ENCODE measurements at places on chromosomes 11 and 22.
A peak's percentile ranks its signal among the peaks of the same experiment; 100 is the strongest.

DNA sequence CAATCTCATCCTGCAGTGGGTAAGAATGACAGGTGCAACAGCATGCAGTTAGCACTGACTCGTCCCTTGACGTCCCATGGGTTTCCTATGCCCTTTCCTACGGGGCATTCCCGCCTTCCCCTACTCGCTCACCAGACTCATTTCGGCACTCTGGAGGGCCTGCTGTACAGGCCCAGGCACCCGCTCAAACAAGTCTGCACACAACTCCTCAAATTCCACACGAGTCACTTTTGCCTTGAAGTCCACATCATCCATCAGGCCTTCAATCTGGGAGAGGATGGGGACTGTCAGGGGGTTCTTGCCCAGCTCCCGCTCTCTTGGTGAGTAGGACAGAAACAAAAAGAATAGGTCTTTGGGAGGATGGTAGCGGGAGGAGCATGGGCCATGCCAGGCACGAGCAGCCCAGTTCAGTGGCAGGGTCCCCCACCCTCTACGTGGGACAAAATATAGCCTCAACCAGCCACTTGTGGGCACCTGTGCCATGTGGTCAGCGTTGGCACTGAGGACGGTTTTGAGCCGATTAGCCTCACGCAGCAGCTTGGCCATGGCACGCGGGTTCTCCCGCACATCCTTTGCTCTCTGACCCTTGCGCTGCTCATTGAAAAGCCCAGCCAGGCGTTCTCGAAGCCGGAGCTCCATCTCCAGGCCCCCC is 4.7 kb downstream of the HYOU1 start:
- DNase-seq: peak; percentile 57

- no peak for DNase-seq
These were observed 83.6 kb upstream of the CRTAM start for GRCh38 chr11:122754553-122755322.

DNA sequence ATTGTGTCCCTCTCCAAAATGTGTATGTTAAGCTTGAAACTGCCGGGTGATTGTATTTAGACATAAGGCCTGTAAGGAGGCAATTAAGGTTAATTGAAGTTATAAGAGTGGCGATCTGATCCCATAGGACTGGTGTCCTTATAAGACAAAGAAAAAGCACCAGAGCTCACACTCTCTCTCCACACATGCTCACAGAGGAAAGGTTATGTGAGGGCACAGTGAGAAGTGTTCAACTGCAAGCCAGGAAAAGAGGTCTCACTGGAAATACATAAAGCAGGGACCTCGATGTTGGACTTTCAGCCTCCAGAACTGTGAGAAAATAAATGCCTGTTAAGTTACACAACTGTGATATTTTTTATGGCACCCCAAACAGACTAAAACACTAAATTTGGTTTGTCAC is 1233.8 kb upstream of the CNTN5 start:
- no peak for DNase-seq

GRCh38 chr11:111663820-111664219 is 61.6 kb downstream of the SIK2 start:
- no peak for DNase-seq

- no peak for DNase-seq
These were observed 125.5 kb upstream of the NECTIN1 start for GRCh38 chr11:119854521-119854920.

- no peak for DNase-seq
These were observed 1085.3 kb downstream of the DLG2 start for GRCh38 chr11:84541731-84542340.

- DNase-seq: no peak
These were observed 699.1 kb downstream of the KCNA4 start for GRCh38 chr11:29317694-29318093.

DNA sequence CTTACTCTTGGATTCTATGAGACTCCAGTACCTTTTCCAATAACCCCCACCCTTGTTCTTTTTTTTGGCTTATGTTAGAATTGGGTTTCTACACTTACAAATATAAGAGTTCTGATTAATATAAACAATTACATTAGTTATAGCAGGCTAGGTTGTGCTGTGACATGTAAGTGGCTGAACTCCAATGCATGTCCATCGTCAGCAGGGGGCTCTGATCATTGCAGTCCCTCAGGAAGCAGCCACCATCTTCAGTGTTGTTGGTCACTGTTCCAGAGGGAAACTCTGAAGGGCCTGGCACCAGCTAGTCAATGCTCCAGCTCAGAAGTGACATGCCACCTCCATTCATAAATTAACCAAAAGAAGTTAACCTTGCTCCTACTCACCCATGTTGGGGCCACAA is 5.6 kb downstream of the LIPT2 start:
- no peak for DNase-seq

DNA sequence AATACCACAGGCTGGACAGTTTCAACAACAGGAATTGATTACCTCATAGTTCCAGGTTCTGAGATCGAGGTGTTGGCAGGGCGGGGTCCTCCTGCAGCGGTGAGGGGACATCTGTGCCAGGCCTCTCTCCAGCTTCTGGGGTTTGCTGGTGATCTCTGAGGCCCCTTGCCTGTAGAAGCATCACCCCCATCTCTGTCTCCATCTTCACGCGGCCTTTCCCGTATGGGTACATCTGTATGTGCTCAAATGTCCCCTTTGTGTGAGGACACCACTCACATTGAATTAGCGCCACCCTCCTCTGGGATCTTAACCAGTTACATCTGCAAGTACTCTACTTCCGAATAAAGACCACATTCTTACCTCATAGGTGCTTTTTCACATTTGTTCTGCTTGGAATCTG is 1029.9 kb downstream of the BRD1 start:
- DNase-seq: no peak

DNA sequence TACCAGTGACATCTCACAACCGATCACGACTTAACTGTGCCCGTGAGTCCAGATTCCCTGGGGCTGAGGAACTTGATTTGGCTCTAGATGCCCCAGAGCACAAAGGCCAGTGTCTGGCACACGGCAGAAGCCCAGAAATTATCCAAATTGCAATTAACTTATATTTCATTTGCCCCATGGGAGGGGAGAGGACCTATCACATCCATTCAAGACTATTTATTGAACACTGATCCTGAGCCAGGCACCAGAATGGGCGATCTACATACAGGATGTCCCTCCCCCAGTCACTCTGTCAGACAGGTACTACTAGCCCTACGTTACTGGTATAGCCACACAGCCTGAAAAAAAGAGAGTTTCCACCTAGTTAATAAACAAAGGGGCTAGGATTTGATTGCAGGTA is 5.1 kb downstream of the DNAL4 start:
- DNase-seq: no peak

DNA sequence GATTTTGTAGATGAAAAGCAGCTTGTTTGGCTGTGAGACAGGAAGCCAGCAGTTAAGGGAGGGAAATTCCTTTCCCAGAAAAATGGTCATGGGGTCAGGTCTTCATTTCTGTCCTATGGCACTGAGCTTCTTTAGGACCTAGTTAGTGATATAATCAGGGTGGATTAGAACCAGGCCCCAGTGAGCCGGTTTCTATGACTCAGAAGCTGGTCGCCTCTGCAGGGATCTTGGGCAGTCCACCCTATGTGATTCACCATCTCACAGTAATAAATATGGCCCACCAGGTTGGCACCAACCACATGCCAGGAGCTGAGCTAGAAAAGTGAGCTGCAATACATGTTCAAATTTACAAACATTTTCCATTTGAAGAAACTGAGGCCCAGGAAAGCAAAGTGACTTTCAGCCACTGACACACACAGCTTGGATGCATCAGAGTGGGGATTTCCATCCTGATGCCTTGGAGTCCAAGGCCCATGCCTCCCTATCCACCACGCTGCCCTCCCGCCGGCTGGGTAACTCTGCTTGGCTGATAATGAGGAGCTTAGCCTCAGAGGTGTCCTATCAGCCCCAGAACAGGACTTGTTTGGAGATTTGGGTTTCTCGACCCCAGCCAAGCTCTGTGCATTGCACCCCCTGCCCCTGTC is 42.0 kb downstream of the CD82 start:
- peak; percentile 37 for DNase-seq

DNA sequence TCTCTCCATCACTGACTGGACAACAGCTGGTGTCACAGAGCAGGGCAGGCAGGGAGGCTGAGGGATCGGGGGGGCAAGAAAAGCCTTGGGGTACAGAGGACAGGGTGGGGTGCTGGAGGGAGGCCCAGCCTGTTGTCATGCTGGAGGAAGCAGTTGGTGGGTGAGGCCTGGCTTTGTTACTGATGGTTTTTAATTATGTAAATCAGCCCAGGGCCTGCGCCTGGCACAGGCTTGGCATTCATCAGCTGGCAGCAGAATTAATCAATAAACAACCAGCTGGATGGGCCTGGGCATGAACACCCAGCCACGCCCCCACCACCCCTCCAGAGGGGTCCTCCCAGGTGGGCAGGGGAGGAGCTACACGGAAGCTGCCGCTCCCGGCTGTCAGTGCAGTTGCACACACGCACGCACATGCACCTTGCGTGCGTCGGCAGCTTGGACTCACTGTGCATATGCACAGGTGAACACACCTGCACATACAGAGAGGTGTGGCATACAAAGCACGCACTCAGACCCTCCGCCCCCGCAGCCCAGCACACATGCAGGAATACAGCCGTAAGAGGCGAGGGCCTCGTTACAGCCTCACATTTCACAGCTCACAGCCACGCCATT is 21.3 kb upstream of the ELFN2 start:
- DNase-seq: no peak

DNA sequence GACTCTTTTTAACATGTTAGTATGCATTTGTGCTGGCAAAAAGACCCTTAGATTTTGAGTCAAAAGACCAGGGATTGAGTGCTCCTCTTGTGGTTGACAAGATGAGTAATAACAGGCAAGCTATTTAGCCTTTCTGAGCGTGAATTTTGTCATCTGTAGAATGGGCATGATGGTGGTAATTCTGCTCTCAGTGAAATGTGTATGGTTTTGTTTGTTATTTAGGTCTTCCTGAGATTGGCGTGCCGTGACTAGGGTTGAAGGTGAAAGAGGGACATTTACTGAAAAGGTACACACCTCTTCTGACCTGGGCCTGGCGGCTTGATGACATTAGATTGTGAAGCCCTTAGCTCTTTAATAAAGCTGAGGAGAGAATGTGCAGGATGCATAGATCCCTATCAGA is 8.4 kb upstream of the CEP295 start:
- no peak for DNase-seq

DNA sequence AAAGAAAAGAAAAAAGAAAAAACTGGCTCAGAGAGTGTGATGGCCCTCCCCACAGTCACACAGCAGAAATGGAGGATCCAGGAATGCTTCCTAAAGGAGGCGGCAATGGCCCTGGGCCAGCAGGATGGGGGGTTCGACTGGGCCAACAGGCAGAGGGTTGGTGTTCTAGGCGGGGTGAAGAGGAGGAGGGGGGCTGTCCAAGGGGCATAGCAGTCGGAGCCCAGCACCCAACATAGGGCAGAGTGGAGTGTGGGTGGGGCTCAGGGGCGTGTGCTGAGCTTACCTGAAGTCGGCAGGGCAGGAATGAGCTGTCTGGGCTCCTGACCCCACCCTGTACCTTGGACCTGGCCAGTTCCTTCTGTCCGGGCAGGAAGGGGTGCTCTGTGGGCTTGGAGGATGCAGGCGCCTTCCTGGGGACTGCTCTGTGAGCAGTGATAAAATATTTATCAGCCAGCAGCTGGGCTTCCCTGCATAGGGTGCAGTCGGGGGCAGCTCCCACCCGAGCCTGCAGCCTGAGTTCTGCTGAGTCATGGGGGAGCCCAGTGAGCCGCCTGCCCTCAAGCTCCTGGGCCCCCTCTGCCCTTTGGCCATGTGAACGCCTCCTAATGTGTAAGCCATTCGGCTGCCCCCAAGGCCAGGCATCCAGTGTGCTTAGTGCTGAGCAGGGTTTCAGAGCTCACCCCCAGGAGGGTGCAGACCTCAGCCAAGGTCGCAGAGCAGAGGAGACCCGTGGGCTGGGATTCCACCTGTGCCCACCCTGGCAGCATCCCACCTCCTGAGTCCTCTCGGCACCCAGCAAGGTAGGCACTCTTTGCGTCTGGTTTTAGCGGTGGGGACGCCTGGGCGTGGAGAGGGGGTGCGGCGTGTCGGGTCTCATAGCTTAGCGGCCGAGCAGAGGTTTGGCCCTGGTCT is 25.3 kb upstream of the PRR5 start:
- DNase-seq: no peak

- DNase-seq: peak; percentile 31
These were observed at the start of gene SLC17A6 for GRCh38 chr11:22337596-22338485. Gene SLC17A6, plus strand, starts transcription at chr11:22338381. Its CDS starts 153 bp downstream, at chr11:22338534.

DNA sequence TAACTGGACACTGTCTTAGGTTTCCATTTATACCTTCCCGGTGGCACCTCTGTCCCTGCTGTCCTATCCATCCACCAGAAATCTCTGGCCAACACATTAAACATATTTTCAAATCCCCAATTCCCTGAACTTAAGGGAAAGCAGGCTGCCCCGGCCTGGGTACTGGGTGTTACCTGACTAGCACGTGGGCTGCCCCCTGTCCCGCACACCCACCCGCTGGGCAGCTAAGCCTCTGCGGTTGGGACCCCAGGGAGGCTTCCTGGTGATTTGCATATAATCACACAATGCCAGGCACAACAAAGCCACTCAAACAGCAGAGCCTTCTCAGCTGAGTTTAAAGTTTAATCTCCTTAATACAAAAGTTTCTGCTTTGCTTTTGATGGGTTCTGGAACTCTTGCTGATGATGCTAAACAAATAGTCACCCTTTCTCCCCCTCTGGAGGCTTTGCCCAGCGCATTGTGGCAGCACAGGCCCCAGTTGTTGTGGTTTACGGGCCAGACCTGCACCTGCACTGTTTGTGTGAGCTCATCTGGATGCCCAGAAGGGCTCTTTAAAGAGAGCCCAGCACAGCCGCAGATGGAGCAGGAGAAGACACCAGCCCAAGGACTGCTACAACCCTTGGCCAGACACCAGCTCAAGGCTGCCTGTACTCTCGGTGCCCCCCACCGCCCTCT is 59.9 kb upstream of the POU2AF1 start:
- no peak for DNase-seq

DNA sequence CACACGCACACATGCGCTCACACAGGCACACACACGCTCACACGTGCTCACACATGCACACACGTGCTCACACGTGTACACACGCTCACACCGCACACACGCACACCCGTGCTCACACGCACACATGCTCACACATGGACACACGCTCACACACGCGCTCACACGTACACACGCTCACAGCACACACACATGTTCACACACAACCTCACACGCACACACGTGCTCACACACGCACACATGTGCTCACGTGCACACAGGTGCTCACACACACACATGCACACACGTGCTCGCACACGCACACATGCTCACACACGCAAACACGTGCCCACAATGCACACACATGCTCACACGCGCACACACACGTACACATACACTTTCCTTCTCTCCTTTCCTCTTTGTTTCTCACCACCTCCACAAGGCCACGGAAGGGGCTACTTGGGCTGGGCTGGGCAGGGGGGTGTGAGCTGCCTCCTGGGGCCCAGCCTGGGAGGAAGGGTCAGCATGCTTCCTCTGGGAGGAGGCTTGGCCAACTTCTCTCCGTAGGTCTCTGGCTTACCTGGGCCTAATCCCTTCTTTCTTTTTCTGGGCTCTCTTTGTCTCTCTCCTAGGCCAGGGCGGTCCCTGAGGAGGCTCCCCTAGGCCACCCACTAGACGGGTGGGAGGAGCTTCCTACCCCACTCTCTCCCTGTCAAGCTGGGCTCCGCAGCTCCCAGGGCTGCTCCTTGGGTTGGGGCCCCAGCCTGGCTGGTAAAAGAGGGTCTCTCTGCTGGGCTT is 34.5 kb upstream of the PARVG start:
- DNase-seq: no peak

- no peak for DNase-seq
These were observed 11.6 kb downstream of the ARRB1 start for GRCh38 chr11:75339685-75340409.

Data from mammary epithelial cell (primary cell).